RWPE2 (cell line): ENCODE measurements at places on chromosomes 12 and 14.

- no peak for DNase-seq
Observed at GRCh38 chr12:29971446-29971845, 187.7 kb upstream of the TMTC1 start.

DNA sequence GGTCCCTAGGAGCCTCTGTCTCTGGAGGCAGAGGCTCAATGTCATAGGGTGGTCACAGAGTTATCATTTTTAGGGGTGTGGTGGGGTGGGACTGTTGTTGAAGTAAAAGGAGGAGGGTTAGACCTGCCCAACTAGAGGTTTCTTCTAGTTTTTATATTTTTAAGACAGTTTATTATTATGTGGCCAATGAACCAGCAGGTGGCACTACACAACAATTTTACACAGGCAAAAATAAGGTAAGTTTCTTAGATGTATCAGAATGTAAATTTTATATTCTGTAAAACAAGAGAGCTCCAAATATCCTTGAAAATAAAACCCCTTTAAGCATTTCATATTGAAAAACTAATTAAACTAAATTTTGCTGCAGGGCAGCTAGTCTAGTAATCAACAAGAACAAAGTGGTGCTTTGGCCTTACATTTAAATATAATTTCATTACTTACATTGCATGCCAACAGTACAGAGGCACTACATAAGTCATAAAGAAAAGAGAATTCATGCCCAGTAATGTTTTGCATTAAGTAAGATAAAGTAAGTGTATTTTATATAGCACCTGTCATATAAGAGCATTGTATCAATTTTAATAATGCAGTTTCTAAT lies 22.2 kb upstream of the OVCH1 start:
- DNase-seq, result no peak

DNA sequence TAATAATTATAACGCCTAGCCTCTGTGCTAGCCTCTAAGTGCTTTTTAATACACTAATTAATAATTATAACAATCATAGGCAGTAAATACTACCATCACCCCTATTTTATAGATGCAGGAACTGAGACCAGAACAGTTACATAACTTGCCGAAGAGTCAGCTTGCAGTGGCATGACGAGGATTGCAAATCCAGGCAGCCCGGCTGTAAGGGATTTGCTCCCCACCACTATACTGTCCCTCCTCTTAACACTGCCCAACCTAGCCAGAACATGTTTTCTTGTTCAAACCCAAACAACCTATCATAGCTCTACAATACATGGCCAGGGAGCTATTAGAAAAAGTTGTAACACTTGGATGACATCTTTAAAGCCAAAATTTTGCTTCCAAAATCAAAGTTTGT lies 33.9 kb upstream of the VASH1 start:
- no peak for DNase-seq

DNA sequence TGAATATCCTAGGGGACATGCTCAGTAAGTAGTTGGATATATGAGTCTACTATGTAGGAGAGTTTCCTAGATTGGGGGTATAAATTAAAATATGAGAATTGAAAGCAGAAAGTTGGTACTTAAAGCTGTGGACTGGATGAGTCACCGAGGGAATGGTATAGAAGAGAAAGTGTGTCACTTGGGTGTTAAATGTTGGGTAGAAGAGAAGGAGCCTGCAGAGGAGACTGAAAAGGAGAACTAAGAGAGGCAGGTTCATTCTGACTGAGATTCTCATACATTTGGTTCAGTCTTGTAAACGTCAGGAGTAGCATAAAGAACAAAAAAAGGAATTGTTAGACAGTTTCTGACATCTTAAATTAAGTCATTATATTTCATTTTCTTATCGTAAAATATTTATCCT lies 19.9 kb downstream of the LRRC9 start:
- DNase-seq, result no peak

DNA sequence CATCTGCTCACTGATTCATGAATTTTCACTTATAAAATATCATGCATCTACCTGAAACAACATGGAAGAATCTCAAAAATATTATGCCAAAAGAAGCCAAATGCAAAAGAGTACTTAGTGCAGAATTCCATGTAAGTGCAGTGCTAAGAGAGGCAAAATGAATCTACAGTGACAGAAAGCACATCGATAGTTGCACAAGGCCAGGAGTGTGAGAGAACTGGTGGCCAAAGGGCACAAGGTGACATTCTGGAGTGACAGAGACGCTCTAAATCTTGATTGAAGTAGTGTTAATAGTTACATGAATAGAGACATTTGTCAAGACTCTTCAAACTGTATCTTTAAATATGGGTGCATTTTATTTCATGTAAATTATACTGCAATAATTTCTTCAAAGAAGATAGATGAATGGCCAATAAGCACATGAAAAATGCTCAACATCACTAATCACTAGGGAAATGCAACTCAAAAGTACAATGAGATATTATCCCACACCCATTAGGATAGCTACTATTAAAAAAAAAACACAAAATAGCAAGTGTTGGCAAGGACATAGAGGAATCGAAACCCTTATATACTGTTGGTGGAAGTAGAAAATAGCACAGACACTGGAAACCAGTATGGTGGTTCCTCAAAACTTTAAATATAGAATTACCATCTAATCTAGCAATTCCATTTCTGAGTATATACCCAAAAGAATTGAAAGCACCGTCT lies 71.7 kb upstream of the KICS2 start:
- no peak for DNase-seq
